ENCODE measurements at places on chromosomes 13 and 19. TPM values are rescaled to one million over a fixed set of nuclear protein-coding genes. Genes with fewer than 3 reads are reported as not detected.

DNA sequence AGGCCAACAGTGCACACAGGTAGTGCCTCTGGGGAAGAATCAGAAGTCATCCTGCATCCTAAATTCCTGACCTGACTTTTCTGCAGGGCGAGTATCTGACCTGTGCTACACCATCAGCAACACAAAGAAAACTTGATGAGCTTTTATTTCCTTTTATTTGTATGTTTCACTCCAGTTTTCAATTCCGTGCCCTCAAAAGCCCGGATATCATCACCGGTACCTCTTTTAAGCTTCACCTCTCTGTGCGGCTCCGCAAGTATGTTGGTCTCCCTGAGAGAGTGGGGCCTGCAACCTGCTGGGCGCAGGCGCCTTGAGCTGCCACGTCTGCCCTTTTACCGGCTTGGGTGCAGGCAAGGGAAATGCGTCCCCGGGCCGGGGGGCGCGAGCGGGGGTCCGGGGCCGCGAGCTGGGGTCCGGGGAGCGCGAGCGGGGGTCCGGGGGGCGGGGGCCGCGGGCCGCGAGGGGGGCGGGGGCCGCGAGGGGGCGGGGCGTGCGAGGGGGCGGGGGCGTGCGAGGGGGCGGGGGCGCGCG lies 4.3 kb upstream of the DUXA start:
- DNase-seq: peak; percentile 27

- DNase-seq: no peak
Observed at GRCh38 chr13:20460761-20461160, 64.9 kb downstream of the CRYL1 start.

GJB2 gene
- 0.18 TPM for total RNA-seq

- DNase-seq: no peak
Observed at GRCh38 chr13:109024611-109025010, 395.2 kb downstream of the MYO16 start.

GRCh38 chr19:39833160-39833463 lies 850 bp downstream of the DYRK1B start:
- no peak for DNase-seq

DNA sequence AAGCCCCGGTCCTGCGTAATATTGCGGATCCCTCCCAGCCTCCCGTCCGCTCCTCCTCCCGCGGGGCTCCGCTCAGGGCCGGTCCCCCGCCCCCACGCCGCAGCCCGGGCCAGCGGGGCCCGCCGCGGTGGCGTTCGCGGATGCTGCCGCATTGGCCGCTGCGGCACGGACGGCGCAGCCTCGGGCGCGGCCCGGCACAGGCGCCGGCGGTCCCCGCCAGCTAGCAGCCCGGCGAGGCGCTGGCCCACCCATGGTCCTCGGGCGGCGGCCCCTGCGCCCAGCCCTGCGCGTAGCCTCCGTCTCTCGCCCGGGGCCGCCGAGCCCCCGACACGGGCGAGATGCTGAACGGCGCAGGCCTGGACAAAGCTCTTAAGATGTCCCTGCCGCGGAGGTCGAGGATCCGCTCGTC lies at the start of gene ATP8A2:
Gene ATP8A2, plus strand, starts transcription at position 100 of the 409 bp plus-strand sequence. Its CDS starts 239 bp downstream, at position 339.
- no peak for DNase-seq

FAM216B gene
- not detected for total RNA-seq

TSHZ3 gene
- 5.7 TPM for total RNA-seq

DNA sequence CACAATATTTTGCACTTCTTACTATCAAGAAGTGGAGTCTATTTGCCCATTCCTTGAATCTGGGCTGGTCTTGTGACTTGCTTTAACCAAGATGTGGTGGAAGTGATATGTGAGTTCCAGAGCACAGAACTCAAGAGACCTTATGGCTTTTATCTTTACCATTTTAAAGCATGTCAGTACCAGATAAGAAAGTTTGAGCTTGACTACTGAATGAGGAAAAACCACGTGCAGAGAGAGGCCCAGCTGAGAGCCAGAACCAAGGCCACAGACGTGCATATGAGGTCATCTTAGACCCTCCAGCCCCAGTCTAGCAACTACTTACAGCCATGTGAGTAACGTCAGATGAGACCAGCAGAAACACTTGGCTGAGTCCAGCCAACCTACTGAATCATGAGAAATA lies 6.3 kb upstream of the CDK8 start:
- peak; percentile 16 for DNase-seq

GRCh38 chr13:40553356-40553755 lies 113.1 kb downstream of the FOXO1 start:
- DNase-seq: no peak

CFAP97D2 gene
- not detected for total RNA-seq

DNA sequence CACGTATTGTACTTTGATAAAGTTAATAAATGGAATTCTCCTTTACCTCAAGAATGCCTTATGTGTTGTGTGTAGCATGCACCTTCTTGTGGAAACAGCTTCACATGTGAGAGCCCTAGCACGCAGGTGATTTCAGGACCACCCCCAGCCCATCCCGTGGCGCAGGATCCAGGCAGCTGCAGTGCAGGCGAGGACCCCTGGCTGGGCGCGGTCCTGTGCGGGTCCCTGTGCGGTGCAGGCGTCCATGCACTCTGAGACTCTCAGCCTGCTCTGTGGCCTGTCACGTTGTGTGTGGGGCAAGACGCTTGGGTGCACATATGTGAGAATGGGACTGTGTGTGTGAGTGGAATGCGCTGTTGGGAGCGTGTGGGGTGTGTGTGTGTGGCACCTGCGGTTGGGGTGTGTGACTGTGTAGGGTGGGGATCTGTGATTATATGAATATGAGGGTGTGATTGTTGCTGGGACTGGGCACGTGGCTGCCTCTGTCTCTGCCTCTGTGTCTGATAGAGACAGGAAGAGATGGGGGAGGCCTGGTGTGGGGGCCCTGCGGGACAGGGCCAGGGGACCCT lies 30.8 kb downstream of the WTIP start:
- DNase-seq: no peak

KLK14 gene
- not detected for total RNA-seq

- DNase-seq: no peak
Observed at GRCh38 chr19:34018546-34018945, 153.8 kb upstream of the LSM14A start.

PSG5 gene
- total RNA-seq: 13.6 TPM

DNA sequence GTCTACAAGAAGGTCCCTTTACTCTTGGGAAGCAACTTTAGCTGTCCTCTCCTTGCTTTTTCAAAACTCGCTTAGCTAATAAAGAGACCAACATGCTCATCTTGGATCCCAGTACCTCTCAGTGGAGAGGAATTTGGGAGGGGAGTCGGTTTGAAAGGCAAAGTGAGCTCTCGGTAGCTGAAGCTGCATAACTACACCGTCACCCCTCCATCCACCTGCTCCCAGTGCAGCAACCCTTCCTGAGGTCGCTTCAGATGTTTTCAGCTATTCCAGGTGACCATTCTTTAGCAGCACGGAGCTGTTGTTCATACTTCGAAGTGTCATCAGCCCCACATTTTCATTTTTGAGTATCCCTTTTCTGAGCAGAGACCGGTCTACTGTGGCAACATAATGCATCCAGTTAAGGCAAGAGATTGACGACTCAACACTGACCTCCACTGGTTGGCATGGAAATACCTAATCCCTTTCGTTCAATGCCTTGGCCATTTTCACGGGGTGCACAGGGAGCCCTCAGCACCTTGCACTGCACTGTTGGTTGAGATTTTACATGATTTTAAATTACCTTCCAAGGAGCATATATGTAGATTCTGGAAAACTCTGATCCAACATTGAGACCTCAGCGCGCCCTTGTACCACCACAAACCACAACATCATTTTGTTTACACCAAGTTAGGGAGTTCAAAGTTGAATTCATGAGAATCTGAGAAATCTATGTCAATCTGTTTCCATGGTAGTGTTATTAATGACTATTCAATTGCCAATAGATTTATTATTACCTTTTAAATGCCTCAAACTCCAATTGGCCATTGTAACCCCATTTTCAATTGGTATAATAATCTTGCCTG lies 42.2 kb downstream of the DLEU7 start:
- DNase-seq: peak; percentile 89

OLFM4 gene
- 0.09 TPM for total RNA-seq

CABP5 gene
- not detected for total RNA-seq
